Mesothelial cell of epicardium (in vitro differentiated cells): ENCODE measurements at places on chromosomes 11 and 22. TPM values are rescaled to one million over a fixed set of nuclear protein-coding genes. Genes with fewer than 3 reads are reported as not detected.

The PLA2G3 gene
- total RNA-seq, result 0.11 to 0.29 TPM (median 0.20 TPM) in 3 replicates

DNA sequence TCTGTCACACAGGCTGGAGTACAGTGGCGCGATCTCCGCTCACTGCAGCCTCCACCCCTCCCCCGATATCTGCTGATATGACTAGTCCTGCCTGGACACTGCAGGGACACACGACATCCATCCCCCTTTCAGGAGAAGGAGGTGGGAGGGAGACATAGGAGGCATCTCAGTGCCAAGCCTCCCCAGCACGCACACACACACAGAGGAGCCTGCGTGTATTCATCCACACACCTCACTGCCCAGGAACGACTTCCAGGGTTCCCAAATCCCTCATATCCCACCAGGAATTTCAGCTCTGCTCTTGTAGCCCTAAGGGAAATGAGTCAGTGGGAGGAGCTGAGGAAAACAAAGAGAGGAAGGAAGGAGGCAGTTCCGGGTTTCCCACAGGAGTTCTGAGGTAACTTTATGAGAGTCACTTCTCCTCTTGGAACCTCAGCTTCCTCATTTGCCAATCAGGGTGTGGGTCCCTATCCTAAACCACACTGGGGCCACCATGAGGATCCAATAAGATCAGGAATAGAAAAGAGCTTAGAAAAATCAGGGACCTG lies 37.2 kb upstream of the ACER3 start:
- no peaks in the 10 kb centered on the region for H3K27me3 ChIP-seq
- H3K4me1 ChIP-seq, result peaks cover 13% of the 10 kb centered on the region
- no peak for DNase-seq
- peaks cover 1% of the 10 kb centered on the region for H3K36me3 ChIP-seq
- H3K27ac ChIP-seq, result peak overlapping the region; percentile 41

DNA sequence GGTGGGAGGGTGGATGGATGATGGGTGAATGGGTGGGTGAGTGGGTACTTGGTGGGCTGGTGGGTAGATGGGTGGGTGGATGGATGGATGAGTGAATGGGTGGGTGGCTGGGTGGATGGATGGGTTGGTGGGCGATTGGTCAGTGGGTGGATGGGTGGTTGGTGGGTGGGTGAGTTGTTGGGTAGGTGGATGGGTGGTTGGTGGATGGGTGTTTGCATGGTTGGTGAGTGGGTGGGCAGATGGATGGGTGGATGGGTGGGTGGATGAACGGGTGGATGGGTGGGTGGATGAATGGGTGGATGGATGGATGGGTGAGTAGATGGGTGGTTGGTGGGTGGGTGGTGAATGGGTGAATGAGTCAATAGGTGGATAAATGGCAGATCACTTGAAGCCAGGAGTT lies 43.0 kb upstream of the LRRC32 start:
- no peaks in the 10 kb centered on the region for H3K27me3 ChIP-seq
- H3K4me1 ChIP-seq, result peaks cover 26% of the 10 kb centered on the region
- DNase-seq, result no peak
- H3K36me3 ChIP-seq, result no peaks in the 10 kb centered on the region
- H3K4me3 ChIP-seq, result no peak overlapping the region

The EIF3F gene
- total RNA-seq, result 357 to 369 TPM (median 366 TPM) in 3 replicates

The ACR gene
- total RNA-seq, result 1.0 to 2.2 TPM (median 1.2 TPM) in 3 replicates

GRCh38 chr22:21074102-21074715 lies 28.5 kb downstream of the LRRC74B start:
- H3K27ac ChIP-seq, result no peak overlapping the region
- H3K4me1 ChIP-seq, result no peaks in the 10 kb centered on the region
- no peak overlapping the region for H3K4me3 ChIP-seq
- H3K36me3 ChIP-seq, result no peaks in the 10 kb centered on the region
- no peak for DNase-seq
- no peaks in the 10 kb centered on the region for H3K27me3 ChIP-seq

DNA sequence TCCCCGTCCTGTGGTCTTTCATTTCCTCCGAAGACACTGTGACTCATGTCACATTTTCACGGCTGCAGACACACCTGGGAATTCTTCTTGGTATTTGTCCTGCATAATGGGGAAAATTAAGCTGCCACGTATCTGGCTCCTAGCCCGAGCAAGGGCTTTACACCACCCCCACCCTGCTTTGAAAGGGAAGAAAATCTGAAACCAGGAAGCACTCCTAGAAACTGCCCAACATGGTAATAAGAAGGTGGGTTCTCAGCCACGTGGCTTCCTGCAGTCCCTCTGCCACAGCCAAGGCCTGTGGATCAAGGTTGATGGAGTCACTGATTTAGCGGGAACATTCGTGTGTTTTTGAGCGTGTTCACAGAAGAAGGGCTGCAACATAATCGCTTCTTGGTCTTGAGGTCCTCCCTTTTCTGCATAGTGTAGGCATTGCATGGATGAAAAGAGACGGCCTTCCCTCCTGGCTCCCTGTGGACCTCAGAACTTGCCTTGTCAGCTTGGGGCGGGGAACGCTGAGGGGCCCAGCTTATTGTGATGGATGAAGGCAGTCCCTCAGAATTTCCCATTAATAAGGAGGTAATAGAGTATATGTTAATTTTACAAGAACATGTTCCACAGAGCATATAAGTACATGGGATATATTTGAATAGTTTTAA lies 292.0 kb downstream of the NTM start:
- H3K36me3 ChIP-seq, result no peaks in the 10 kb centered on the region
- peaks cover 26% of the 10 kb centered on the region for H3K27me3 ChIP-seq
- H3K27ac ChIP-seq, result peak overlapping the region; percentile 11
- no peak for DNase-seq

DNA sequence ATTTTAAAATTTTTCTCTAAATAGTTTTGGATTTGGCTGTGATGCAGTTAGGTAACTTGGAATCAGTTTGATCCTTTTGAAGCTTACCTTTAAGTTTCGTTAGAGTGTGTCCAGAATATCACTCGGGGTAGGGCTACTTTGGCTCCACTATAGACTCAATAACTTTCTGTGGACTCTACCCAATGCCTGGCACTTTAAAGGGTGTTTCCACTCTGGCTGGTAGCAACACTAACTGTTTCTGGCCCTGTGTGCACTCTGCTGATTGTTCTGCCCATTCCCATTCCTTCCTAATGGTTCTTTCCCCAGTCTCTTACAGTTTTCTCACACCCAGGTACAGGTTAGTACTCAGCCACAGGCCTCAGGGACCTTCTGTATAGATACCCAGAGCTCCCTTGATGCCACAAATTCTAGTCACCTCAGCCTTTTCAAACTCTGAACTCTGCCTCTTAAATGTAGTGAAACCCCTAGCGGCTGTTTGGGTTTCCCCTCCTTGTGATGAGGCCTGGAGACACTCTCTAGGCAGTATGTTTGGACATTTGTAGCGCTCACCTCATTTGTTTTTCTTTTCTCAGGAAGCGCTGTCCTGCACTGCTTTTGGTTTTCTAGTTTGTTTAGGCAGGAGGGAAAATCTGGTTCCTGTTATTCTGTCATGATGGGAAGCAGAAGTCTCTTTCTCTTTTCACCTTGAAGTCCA lies 16.8 kb downstream of the CUL5 start:
- peak overlapping the region; percentile 80 for H3K27ac ChIP-seq
- peaks cover 4% of the 10 kb centered on the region for H3K36me3 ChIP-seq
- H3K4me1 ChIP-seq, result peaks cover 20% of the 10 kb centered on the region
- H3K4me3 ChIP-seq, result no peak overlapping the region
- no peaks in the 10 kb centered on the region for H3K27me3 ChIP-seq

DNA sequence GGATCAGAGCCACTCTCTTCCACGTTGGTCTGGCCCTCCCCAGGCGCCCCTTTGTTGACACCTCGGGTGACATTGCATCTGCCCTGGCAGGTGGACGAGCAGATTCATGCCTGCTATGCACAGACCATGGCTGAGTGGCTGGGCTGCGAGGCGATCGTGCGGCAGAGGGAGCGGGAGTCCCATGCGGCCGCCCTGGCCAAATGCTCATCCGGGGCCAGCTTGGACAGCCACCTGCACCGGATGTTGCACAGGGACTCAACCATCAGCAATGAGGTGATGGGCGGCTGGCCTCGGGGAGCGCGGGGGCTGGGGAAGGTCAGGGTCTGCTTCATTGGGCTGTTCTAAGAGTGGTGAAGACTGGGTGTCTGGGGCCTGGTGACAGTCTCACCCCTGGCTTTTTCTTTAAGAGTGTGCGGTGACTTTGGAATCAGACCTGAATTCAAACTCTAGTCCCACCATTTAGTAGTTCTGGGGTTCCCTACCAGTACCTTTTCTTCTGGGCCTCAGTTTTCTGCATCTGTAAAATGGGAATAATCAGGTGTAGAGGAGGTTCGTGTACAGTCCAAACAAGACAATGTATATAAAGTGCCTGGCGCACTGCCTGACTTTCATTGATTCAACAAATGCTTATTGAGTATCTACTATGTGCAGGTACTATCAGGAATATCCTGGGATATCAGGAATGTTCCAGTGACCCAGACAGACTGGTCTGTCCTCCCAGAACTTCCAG lies 53.0 kb downstream of the LHFPL7 start:
- H3K36me3 ChIP-seq, result no peaks in the 10 kb centered on the region
- no peak overlapping the region for H3K4me3 ChIP-seq
- peaks cover 12% of the 10 kb centered on the region for H3K4me1 ChIP-seq
- no peak for DNase-seq
- no peaks in the 10 kb centered on the region for H3K27me3 ChIP-seq

The ARHGEF17 gene
- total RNA-seq, result 136 to 150 TPM (median 140 TPM) in 3 replicates

GRCh38 chr22:45337536-45337935 lies 27.8 kb downstream of the FAM118A start:
- no peaks in the 10 kb centered on the region for H3K27me3 ChIP-seq
- DNase-seq, result no peak
- no peak overlapping the region for H3K4me3 ChIP-seq

- peaks cover 15% of the 10 kb centered on the region for H3K27me3 ChIP-seq
- H3K4me3 ChIP-seq, result no peak overlapping the region
- no peaks in the 10 kb centered on the region for H3K4me1 ChIP-seq
- no peak overlapping the region for H3K27ac ChIP-seq
- H3K36me3 ChIP-seq, result no peaks in the 10 kb centered on the region
- DNase-seq, result no peak
These were observed 13.9 kb downstream of the MUC15 start for GRCh38 chr11:26558190-26558589.

The DDX25 gene
- 0.98 to 1.7 TPM (median 1.1 TPM) in 3 replicates for total RNA-seq

The CARNS1 gene
- 19.5 to 24.6 TPM (median 21.1 TPM) in 3 replicates for total RNA-seq

GRCh38 chr11:112588252-112588694 lies 327.6 kb upstream of the PLET1 start:
- no peak overlapping the region for H3K4me3 ChIP-seq
- DNase-seq, result peak; percentile 40
- H3K27ac ChIP-seq, result peak overlapping the region; percentile 77
- no peaks in the 10 kb centered on the region for H3K27me3 ChIP-seq

- H3K36me3 ChIP-seq, result no peaks in the 10 kb centered on the region
- H3K27ac ChIP-seq, result no peak overlapping the region
- DNase-seq, result no peak
- peaks cover 43% of the 10 kb centered on the region for H3K27me3 ChIP-seq
- H3K4me3 ChIP-seq, result no peak overlapping the region
- peaks cover 12% of the 10 kb centered on the region for H3K4me1 ChIP-seq
These were observed 19.4 kb downstream of the GRAP2 start for GRCh38 chr22:39920134-39920743.

The CCDC87 gene
- 0.25 to 0.42 TPM (median 0.41 TPM) in 3 replicates for total RNA-seq
